Naive thymus-derived CD4-positive, alpha-beta T cell (primary cell): ENCODE measurements at places on chromosomes 11 and 22. TPM values are rescaled to one million over a fixed set of nuclear protein-coding genes. Genes with fewer than 3 reads are reported as not detected.

DNA sequence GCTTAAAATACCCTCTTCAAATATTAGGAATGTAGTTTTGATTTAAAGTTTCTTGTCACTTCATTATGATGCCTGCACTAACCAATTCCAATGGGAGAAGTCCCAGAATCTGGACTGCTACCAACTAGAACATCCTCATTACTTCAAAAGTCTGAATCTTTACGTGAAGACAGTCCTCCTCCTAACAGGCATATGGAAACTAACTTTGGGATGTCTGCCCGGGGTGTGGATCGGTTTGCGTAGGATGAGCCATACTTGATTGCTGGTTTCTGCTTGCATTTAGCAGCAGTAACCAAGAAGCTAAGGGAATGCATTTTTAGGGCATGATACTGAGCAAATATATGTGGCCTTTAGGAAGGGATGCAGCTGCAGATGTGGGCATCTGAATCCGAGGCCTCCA is 177.1 kb downstream of the LRRC4C start:
- no peaks in the 10 kb centered on the region for H3K27me3 ChIP-seq
- H3K36me3 ChIP-seq: no peaks in the 10 kb centered on the region
- H3K4me3 ChIP-seq: no peak overlapping the region

DNA sequence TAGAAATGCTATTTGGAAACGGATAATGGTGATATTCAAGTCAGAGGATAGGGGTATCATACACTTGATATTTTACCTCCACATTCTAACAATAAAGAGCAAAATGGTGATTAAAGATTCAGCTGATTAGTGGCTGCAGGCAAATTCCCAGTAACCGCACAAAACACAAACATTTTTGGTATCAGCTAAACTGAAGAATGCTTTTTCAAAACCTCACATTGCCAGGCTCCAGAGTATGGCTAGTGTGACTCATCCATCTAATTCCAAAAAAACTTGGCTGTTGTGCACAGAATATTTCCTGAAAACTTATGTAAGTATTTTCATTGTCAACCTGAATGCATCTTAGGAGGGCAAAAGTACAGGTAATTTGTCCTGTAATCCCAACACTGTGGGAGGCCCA is 10.9 kb downstream of the SRPRA start:
- DNase-seq: no peak
- H3K36me3 ChIP-seq: peaks cover 21% of the 10 kb centered on the region
- H3K4me3 ChIP-seq: no peak overlapping the region
- no peaks in the 10 kb centered on the region for H3K4me1 ChIP-seq
- H3K27ac ChIP-seq: no peak overlapping the region

KIF18A gene
- total RNA-seq: 3.1 TPM

- peaks cover 28% of the 10 kb centered on the region for H3K4me1 ChIP-seq
- peak; percentile 57 for DNase-seq
- H3K27me3 ChIP-seq: no peaks in the 10 kb centered on the region
- H3K36me3 ChIP-seq: no peaks in the 10 kb centered on the region
These were observed at the start of gene OSM for GRCh38 chr22:30266445-30267381. TSS of gene OSM (minus strand) at chr22:30266851. CDS start at chr22:30266799, 52 bp downstream.

DNA sequence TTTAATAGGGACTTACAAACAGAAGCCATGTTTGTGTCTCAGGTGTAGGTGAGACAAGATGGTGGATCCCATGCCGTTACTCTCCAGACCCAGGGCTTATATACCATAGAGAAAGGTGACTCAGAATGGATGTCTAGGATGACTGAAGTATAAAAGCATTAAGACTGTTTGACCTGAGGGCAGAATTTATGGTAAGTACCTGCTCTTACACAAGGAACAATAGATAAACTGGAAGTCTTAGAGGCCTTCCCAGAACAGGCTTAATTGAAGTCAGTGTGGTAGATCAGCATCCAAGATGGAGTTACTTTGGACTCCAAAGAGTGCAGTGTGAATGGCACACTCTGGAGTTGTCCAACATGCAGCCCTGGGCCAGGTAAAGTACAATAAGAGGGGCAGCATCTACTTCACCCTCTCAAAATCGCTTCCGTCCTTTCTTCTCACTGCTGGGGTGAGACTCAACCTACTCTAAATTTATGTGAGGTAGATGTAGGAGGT is 387.0 kb upstream of the DDI1 start:
- no peaks in the 10 kb centered on the region for H3K36me3 ChIP-seq
- no peaks in the 10 kb centered on the region for H3K27me3 ChIP-seq
- H3K4me3 ChIP-seq: no peak overlapping the region
- DNase-seq: no peak

DNA sequence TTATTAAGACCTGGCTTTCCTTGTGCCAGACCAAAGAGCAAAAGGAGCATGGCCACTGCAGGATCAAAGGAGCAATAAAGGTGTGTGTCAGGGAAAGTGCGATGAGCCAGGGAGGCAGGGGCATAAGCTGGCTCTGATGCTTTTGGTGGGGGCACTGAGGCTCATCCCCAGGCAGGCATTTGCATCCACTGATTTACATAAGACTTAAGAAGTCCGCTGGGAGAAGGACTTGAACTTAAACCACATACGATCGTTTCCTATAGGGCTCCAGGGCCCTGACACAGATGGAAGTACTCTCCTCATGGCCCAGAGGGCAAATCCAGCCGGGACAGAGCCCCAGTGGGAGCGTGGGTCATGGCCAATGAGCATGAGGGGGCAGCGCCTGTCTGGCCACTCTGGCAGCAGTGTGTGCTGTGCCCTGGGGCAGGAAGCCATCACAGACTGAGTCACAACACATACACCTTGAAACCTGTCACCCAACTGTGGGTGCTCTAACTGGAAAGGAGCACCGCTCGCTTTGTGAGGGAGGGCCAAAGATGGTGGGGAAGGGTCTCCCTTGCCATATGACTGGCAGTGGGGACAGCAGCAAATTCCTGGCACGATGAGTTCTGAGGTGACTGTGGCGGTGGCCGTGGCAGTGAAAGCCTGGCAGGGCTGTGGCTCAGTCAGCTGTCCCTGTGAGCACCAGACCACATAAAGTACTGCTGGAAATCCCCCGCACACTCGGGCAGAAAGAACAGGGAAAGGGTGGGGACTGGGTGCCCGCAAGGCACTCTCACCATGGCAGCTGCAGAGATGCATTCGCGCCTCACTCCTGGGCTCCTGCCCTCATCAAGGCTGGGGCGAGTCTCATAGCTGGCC is 79.4 kb upstream of the LMO1 start:
- no peak overlapping the region for H3K4me3 ChIP-seq
- no peaks in the 10 kb centered on the region for H3K36me3 ChIP-seq
- H3K27ac ChIP-seq: no peak overlapping the region
- H3K27me3 ChIP-seq: no peaks in the 10 kb centered on the region
- no peaks in the 10 kb centered on the region for H3K4me1 ChIP-seq

OR5AS1 gene
- not detected for total RNA-seq

DNA sequence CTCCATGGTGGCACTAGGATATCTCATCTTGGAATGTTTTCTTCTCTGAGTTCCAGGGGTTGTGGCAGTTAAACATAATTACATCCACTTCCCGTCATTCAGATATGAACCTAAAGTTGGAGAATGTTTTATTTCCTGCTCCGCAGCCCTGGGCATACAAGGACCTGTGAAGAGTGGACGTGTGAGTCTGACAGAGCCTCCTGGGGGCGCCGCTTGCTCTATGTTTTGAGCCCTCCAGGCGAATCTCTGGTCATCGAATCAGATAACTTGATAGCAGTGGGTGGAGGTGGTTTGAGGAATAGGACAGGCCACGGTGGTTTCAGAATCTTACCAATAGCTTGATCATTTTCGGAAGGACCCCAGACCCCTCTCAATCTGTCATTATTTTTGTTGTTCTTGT is 174.2 kb downstream of the NTM start:
- no peaks in the 10 kb centered on the region for H3K27me3 ChIP-seq
- no peaks in the 10 kb centered on the region for H3K4me1 ChIP-seq
- DNase-seq: no peak
- H3K4me3 ChIP-seq: no peak overlapping the region

- no peak for DNase-seq
- H3K27me3 ChIP-seq: no peaks in the 10 kb centered on the region
- peaks cover 4% of the 10 kb centered on the region for H3K36me3 ChIP-seq
- H3K27ac ChIP-seq: peak overlapping the region; percentile 74
- H3K4me1 ChIP-seq: peaks cover 18% of the 10 kb centered on the region
These were observed 14.9 kb downstream of the SCYL1 start for GRCh38 chr11:65539744-65540289.

KMT2A gene
- 161 TPM for total RNA-seq

GRCh38 chr22:28882545-28882877 is 861 bp upstream of the ZNRF3 start:
- no peaks in the 10 kb centered on the region for H3K36me3 ChIP-seq
- H3K4me3 ChIP-seq: peak overlapping the region; percentile 90
- peaks cover 8% of the 10 kb centered on the region for H3K4me1 ChIP-seq
- peak overlapping the region; percentile 15 for H3K27ac ChIP-seq
- no peaks in the 10 kb centered on the region for H3K27me3 ChIP-seq

DNA sequence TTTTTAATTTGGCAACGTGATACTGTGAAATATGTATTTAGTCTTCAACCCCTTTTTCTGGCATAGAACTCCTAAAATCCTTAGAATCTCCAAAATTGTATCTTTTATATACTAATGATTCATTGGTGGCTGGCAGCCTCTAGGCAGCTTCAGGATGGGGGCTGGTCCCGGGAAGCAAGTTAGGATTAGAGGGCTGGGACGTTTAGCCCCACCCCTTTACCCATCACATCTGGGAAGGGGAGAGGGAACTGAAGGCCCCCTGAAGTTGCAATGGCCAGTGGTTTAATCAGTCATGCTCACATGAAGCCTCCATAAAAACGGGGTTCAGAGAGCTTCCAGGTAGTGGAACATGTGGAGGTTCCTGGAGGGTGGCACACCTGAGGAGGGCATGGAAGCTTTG is 7.1 kb downstream of the IL17RA start:
- peaks cover 7% of the 10 kb centered on the region for H3K36me3 ChIP-seq
- H3K27ac ChIP-seq: no peak overlapping the region
- no peaks in the 10 kb centered on the region for H3K27me3 ChIP-seq
- peaks cover 72% of the 10 kb centered on the region for H3K4me1 ChIP-seq
- H3K4me3 ChIP-seq: no peak overlapping the region
- DNase-seq: no peak

PUS3 gene
- total RNA-seq: 11.1 TPM

ANO9 gene
- total RNA-seq: 107 TPM

DNA sequence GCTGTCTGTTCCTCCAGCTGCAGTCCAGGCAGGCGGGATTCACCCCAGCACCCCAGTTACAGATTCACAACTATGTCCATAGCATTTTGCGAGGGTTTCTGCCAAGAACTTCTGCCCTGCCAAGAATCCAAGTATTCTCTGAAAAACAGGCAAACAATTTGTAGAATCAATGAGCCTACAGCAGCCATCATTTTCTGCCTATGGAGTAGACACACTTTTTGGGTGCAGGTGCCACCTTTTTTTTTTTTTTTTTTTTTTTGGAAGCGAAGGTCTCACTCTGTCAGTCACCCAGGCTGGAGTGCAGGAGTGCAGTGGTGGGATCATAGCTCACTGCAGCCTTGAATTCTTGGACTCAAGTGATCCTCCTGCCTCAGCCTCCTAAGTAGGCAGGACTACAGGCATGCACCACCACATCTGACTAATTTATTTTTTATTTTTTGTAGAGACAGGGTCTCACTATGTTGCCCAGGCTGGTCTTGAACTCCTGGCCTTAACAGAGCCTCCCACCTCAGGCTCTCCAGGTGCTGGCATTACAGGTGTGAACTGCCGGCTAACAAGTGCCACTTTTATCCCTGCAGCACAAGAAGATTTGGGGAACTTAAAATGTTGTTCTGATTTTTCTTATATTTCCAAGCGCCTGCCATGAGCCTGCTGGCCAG is 195.1 kb downstream of the SNX19 start:
- H3K4me1 ChIP-seq: no peaks in the 10 kb centered on the region
- DNase-seq: no peak
- no peak overlapping the region for H3K4me3 ChIP-seq
- H3K27me3 ChIP-seq: no peaks in the 10 kb centered on the region

FGF3 gene
- not detected for total RNA-seq

DNA sequence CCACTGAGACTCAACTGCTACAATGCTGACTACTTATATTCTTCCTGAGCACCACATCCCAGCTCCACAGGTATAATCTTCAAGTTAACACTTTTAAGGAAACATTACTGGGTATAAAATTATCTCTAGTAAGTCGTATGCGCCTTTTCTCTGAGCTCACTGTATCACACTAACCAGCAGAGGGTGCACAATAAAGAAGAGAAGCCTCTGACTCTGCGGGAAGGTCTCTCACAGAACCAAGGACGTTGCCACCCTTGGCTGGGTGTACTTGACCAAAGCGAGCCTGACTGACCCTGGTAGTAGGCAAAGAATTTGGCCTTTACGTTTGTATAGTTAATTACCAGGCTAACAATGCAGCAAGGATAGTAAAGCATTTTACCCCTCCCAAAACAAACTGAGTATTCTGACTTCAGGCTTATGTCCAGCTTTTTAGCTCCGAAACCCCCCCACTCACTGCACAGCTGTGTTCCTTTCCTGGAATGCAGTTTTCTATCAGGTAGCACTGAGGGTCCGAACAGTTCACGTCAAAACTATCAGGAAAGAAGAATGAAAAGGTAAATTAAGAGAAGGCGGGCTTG is at the start of gene BTBD18:
Gene BTBD18 (minus strand): TSS at position 144 of the 578 bp plus-strand sequence. CDS start 631 bp downstream, outside the sequence.
- no peak within 1 kb of the TSS for H3K4me3 ChIP-seq
- no peak within 1 kb of the TSS for H3K27ac ChIP-seq
- no peaks in the 10 kb centered on the region for H3K36me3 ChIP-seq
- peak; percentile 17 for DNase-seq
- H3K27me3 ChIP-seq: no peaks in the 10 kb centered on the region
- H3K4me1 ChIP-seq: peaks cover 3% of the 10 kb centered on the region

- no peak overlapping the region for H3K27ac ChIP-seq
- DNase-seq: no peak
- H3K4me1 ChIP-seq: peaks cover 4% of the 10 kb centered on the region
These were observed 10.2 kb downstream of the TMEM121B start for GRCh38 chr22:17110791-17111550.

DNA sequence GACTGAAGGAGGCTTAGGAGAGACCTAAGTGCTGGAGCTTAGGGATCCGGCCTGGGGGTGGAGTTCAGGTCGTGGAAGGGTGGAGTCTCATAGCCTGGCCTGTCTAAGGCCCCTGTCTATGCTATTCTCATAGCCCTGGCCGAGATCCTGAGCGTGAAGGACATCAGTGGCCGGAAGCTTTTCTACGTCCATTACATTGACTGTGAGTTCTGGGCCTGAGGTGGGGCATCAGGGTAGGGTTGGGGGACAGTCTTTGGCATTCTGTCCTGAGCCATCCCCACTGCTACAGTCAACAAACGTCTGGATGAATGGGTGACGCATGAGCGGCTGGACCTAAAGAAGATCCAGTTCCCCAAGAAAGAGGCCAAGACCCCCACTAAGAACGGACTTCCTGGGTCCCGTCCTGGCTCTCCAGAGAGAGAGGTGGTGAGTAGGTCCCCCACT is 603 bp downstream of the KAT5 start:
- H3K4me3 ChIP-seq: peak overlapping the region; percentile 100
- no peak for DNase-seq
- H3K27me3 ChIP-seq: no peaks in the 10 kb centered on the region
- peaks cover 5% of the 10 kb centered on the region for H3K4me1 ChIP-seq
- H3K27ac ChIP-seq: peak overlapping the region; percentile 95

- no peaks in the 10 kb centered on the region for H3K36me3 ChIP-seq
- no peak overlapping the region for H3K4me3 ChIP-seq
- no peak for DNase-seq
These were observed 1074.5 kb downstream of the NTM start for GRCh38 chr11:132444911-132445310.

- no peaks in the 10 kb centered on the region for H3K4me1 ChIP-seq
- no peaks in the 10 kb centered on the region for H3K27me3 ChIP-seq
- no peak overlapping the region for H3K4me3 ChIP-seq
- no peak for DNase-seq
- H3K27ac ChIP-seq: no peak overlapping the region
These were observed 143.5 kb downstream of the CCDC81 start for GRCh38 chr11:86518211-86518610.

C22orf23 gene
- not detected for total RNA-seq
